NCI-H2081 treated with DMSO at 0.1 percent for 48 hours (cell line): ENCODE measurements at places on chromosomes 6 and 20.

DNA sequence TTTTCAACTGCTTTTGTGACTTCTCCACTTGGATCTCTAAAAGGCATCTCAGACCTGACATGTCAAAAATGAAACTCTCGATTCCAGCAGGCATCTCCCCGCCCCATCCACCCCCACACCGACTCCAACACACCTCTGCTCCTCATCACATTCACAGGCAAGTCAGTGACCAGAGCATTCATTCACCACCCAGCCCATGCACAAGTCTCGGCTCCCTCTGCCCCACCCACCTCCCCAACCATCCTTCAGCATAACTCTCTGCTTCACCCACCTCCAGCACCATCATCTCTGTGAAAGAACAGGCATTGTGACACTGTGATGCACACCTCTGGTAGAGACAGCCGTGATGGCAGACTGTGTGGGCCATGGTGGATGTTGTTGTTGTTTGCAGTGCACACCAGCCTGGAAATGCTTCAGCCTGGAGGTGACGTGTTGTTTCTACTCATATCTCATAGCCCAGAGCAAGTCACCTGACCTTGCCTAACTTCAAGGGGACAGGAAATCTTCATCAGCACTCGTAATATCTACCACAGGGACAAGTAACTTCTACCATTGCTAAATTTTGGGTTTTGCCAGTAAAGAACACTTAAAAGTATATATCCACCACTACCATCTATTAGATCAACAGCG, 56.5 kb downstream of the ANKRD60 start:
- DNase-seq: no peak

DNA sequence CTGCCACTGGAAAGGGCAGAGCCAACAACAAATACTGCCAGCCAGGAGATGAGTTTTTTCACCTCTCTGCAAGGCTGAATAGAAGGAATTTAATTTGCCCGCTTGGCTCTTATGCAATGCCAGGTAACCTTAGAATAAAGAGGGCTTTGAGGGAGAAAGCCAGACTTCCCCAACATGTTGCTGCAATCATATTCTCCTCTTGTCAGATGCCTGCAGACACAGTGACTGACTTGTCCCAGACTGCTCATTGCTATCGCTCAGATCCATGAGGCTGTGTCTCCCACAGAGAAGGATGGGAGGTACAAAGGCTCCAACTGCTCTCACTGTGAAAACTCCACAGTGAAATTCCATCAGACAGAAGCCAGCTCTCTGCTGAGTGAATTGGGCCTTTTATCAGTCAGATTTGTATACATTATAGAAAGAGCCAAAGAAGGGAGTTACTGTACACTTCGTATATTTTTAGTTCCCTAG, 517.0 kb upstream of the ID4 start:
- no peak for DNase-seq

- DNase-seq: no peak
These were observed 44.2 kb downstream of the NOX3 start for GRCh38 chr6:155411154-155412052.

DNA sequence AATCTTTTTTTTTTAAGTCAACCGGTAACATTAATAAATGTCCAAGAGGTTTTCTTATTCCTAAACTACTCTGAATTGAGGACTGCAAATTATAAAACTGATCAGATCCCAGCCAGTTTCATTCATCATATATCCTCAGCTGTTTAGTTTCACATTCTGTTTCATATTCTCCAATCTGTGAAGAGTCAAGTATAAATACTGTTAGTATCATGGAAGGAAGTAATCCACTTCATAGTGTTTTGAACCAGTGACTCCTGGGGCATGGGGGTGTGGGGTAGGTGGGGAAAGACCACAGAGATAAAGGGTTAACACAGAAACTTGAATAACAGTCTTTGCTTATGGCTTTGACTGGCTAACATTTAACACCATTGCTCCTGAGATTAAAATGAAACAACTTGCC, 69.9 kb downstream of the FYN start:
- DNase-seq: no peak

DNA sequence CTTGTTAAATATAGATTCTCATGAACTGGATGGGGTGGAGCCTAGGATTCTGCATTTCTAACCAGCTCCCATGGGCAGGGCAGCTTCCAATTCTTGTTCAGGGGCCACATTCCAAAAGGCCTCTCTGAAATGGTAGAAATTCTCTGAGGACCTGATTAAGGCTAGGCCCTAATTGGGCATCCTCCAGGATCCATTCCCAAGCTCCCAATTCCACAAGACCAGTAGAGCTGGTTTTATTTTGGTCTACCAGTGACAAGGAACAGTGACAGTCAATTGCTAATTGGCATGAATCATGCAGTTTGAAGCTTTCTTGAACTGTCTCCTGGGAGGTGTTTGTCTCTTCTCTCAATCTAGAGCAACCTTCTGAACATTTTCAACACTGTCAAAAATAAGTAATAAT, 3.0 kb downstream of the THBD start:
- DNase-seq: no peak

- no peak for DNase-seq
These were observed 167.6 kb downstream of the PTPRT start for GRCh38 chr20:43022081-43022480.

DNA sequence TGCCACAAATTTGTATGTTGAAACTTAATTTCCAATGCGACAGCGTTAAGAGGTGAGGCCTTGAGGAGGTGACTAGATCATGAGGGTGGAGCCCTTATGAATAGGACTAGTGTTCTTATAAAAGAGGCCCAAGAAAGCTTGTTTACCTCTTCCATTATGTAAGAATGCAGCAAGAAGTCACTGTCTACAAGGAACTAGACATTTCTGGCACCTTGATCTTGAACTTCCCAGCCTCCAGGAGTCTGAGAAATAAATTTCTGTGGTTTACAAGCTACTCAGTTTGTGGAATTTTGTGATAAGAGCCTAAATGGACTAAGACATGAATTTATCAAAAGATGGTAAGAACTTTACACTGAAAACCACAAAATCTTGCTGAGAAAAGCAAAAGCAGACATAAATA, 173.6 kb upstream of the SGK1 start:
- DNase-seq: no peak

- no peak for DNase-seq
These were observed 53.7 kb downstream of the TOP1 start for GRCh38 chr20:41082306-41082705.

- DNase-seq: no peak
These were observed 82.8 kb upstream of the HIVEP1 start for GRCh38 chr6:11929241-11929835.

GRCh38 chr20:61806995-61807394, 258.7 kb downstream of the TAF4 start:
- no peak for DNase-seq
